Renal pelvis (tissue), 12 donors: ENCODE measurements at places on chromosomes 7 and 10.

- DNase-seq = no peak
Observed at GRCh38 chr7:22443370-22444180, 56.4 kb downstream of the STEAP1B start.

DNA sequence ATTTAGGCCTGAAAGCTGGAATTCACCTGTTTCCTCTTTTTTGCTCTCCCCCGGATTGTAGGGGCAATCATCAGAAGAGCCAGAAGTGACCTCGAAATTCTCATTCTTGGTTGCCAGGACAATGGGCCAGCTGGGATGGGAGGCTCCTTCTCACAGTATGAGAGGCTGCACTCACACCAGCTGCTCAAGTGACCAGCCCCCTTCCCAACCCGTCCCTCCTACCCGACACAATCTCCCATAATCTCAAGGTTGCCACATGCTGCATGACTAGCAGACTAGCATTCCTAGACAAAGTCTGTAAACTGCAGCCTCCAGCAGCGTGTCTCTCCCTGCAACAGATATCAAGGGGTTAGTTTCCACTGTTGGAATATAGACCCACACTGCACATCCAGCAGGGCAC lies 110.3 kb downstream of the C1GALT1 start:
- no peak for DNase-seq

DNA sequence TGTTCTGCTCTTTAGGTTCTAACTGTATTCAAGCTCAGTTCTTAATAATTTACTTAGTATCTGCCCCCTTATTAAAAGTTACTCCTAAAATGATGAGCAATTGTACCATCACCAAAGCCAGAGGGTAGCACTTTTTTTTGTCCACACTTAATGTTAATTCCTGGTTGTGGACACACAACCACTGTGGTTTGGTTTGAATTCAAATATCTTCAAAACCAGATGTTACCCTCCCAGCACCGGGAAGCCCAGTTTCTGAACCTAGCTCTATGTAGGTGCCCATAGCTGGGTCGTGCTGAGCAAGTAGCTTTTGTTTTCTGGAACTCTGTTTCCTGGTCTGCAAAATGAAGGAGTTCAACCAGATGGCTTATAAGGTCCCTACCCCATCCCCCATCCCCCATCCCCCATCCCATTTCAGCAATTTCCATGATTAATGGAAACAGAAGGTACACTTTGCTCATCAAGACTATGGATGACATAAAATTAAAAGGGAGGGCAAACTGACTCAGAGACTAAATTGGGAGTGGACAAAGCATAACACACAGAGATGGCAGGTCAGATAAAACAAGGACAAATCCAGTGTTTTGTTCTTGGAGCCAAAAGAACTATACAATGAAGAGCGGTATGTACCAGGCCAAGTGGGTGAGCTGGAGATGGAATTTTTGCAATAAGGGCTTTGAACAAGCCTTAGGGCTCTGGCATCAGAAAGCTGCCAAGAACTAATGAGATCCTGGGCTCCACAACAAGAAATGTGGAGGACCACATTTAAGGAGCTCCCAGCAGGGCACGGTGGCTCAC lies 56.7 kb downstream of the DLG5 start:
- no peak for DNase-seq

DNA sequence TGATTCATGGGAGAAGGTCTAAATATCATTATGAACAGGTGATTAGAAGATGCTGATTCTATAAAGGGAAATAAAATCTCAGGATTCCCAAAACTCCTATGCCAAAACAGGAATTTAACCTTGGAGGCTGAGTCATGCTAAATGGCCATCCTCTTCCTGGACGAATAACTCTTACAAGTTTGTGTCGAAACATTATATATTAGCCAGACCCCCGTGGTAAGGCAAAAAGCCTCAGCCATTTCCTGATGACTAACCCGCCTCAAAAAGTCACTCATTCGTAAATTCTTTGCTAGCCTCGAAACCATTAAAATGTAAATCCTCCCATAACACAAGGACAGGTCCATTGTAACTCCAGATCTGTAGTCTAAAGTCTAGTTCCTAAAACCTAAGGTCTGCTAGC lies 32.0 kb downstream of the CUL2 start:
- no peak for DNase-seq

DNA sequence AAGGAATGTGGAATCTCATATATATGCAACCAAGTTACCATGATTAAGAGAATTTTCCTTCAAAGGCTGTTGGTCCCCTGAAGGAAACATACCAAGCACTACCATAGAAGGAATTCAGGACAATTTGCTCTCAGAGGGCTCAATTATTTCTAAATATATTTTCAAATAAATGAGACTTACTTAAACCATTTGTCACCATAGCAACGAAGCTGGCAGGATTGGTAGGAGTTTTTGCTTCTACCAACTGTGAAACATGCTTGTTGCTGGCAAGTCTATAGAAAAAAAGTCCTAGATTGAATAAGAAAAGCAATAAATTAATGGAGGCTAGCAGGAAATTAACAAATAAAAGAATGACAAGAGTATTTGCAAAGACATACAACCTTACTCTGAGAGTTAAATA lies 156.9 kb upstream of the NPSR1 start:
- DNase-seq = no peak

DNA sequence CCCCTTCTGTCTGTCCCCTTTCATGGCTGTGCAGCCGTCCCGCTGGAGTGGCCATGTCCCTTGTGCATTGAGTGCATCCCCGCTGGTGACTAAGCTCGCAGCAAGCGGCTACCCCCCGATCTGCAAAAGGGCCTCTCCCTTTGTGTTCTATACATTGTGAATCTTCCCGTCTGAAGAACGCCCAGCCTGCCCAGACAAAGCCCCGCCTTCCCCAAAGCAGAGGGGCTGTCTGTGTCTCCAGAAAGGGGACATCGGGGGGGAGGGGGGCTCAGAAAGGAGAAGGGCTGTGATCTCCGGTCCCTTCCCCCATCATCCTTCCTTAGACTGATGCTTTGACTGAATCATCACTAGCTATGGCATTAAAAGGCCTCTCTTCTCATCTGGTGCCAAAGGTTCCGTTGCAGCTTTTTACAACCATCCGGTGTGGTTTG lies 11.9 kb downstream of the NPTX2 start:
- no peak for DNase-seq

DNA sequence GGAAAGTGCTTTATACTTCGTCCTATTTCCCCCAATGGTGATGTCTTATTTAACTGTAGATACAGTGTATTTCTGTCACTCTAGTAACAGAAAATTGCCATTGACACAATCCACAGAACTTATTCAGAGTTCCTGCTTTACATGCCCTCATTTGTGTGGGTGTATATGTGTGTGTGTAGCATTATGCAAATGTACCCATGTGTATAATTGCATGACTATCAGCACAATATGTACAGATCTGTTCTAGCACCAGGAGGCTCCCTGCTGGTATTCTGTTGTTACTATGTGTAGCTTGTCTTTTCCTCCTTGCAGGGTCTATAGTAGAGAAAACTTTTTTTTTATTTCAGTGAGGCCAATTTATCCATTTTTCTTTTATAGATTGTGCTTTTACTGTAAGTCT lies 16.5 kb downstream of the CYP3A43 start:
- no peak for DNase-seq

DNA sequence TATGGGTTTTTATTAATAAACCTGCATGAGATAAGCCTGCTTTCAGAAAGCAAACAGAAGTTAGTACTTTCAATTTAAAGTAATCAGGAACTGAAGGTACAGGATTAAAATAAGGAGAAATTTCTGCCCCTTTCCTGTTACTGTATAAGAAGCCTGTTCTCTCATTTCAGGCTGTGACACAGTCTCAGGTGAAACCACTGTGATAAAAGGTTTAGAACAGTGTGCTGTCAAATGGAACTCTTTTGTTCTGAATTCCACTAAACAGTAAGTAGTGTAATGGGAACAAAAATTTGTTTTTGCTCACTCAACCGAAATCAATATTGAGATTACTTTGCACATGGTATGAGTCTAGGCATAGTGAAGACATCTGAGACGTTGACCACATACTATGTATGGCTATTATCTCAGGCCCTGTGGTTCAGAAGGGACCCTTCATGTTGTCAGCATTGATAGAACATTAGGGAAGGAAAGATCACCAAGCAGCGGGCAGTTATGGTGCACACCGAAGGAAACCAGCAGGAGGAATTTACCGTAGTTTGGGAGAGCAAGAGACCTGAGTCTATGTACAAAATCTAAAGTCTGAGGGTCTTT lies 14.9 kb downstream of the HEPACAM2 start:
- no peak for DNase-seq

- DNase-seq = no peak
Observed at GRCh38 chr10:96656839-96657238, 63.5 kb downstream of the PIK3AP1 start.

GRCh38 chr10:24542314-24543270 lies 181.1 kb downstream of the ARHGAP21 start:
- no peak for DNase-seq

- no peak for DNase-seq
Observed at GRCh38 chr10:6507311-6507710, 72.8 kb downstream of the PRKCQ start.

GRCh38 chr7:128458956-128459355 lies 3.3 kb downstream of the HILPDA start:
- no peak for DNase-seq

DNA sequence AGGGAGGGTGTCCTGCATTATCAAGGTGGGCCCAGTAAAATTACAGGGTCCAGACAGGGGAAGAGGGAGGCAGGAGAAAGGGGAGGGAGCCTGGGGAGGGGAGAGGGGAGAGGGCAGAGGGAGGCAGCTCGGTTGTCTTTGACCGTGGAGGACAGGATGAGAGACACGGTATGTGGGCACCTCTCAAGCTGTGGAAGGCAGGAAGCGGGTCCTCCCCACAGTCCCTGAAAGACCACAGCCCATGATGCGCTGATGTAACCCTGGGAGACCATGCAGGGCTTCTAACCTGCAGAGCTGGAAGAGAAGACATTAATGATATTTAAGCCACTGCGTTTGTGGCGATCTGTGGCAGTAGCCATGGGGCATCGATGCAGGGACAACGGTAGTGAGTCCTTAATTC lies 27.2 kb upstream of the MNX1 start:
- DNase-seq = no peak

DNA sequence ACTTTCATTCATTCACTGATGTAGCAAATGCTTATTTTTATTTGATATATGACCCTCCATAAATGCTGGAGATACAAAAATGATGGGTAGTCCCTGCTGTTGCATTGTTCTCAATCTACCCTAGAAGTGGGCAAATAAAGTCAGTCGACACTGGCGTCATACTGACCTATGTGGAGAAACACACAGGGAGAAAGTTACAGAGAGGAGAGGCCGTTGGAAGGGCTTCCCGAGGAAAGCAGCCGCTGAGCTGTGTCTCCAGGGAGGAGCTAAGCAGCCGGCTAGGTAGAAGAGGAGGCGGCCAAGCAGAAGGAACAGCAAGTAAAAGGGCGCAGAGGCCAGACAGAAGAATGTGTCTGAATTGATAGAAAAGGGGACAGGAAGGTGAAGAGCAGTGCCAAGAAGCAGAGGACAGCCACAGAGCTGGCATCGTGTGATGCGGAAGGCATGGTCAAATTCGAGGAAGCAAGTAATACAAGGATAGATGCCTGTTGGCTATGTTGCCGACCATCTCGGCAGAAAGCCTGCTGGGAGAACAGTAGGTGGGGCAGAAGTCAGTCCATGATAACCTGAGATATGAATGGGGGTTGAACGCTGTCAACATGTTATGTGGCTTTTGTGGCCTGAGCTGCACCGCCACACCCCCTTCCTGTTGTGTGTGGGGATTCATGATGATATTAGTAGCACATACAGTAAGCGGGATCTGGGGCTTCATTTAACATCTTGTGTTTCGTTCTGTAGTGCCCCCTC lies 25.9 kb downstream of the ST8SIA6 start:
- no peak for DNase-seq

DNA sequence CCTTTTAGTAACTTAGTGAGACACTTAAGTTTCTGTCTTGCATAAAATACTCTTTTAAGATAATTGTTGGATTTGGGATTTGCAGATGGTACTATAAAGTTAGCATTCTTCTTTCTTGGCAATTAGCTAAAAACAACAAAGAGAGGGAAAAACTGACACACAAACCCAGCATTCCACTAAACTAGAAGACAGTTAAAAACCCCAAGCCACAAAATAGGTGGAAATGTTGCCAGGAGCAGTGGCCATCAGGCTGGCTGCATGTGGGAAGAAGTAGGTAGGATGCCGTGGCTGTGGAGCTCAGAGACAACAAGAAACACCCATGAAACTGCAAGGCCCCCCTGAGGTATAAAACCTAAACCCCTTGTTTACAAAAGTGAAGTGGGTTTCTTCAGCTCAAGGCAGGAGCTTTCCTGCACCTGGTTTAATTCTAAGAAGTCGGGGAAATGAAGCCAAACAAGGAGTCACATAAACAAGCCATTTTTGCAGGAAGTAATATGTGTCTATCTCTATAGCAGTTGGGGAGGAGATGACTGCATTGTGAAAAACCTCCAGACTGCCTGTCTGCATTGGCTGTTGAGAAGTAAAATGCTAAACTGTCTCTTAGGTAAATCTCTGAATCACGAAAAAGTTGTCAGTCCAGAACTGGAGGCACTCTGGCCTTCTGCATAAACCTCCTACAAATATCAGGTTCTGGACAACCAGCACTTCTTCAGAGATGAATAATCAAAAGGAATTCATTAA lies 9.5 kb downstream of the RAB18 start:
- no peak for DNase-seq

DNA sequence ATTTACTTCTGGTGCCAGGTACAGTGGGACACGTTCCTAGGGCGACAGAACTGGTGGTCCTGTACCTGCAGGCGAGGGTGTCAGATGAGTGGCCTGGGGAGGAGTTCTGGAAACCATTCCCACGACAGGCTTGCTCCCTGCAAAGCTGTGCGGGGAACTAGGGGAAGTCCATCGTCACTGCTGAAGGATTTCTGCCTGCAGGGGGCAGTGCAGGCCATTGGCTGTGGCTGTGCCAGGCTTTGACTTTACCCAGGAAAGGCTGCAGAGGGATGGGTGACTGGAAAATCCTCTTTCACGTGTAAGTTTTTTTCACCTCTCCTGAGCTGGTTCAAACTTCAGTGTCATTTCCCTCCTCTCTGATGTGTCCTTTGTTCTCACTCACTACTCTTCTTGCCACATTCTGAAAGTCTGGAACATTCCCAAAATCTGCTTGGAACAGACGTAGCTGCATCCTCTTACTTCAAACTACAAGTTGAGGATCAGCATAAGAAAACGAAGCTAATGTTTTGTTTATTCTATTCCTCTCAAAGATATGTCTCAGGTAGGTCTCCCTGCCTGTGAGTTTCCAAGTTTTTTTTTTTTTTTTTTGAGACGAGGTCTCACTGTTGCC lies 126.5 kb downstream of the SH2D4B start:
- peak; percentile 61 for DNase-seq

- DNase-seq = no peak
Observed at GRCh38 chr7:90621747-90622140, 25.6 kb downstream of the CDK14 start.

GRCh38 chr10:50417886-50418830 lies 166.8 kb upstream of the ASAH2 start:
- DNase-seq = peak; percentile 48

DNA sequence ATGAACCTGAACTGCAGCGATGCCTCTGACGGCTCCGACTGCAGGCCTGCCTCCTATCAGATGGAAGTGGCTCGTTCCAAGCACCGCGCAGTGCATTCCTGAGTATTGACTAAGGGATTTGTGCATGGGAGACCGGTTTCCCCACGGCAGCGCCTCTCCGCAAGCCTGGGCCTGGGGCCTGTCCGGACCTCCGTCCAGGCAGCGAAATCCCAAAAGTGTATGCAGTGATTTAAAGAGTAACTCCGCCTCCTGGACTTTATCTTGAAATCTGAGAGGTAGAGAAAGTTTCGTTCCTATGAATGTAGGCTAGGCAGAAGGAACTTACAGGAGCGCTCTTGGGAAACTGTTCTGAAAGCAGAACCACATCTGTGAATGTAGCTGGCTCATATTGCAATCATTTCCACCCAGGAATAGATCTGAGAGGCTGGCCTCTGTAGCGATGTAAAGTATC lies 106.2 kb upstream of the CELF2 start:
- DNase-seq = peak; percentile 72
